ENCODE measurements at places on chromosomes 12 and 14.
A peak's percentile ranks its signal among the peaks of the same experiment; 100 is the strongest.

GRCh38 chr12:69468237-69469026 is 1.8 kb upstream of the FRS2 start:
- no peak for DNase-seq

GRCh38 chr12:93135286-93136239 is 206.5 kb upstream of the EEA1 start:
- no peak for DNase-seq

DNA sequence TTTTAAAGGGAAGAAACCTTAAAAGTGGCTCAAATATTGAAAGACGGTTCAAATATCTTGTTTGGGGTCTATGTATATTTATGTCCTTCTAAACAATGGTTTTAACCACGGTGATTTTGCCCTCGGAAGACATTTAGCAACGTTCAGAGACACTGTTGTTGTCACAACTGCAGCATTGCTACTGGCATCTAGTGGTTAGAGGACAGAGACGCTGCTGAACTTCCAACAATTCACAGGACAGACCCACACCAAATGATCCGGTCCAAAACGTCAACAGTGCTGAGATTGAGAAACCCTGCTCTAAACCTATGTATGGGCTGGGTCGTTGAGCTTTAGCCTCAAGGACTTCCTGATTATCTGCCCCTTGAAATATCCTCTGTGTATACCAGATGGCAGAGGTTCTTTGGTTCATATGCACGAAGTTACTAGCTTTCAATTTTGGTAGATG is 1.7 kb downstream of the ANGEL1 start:
- peak; percentile 46 for DNase-seq

DNA sequence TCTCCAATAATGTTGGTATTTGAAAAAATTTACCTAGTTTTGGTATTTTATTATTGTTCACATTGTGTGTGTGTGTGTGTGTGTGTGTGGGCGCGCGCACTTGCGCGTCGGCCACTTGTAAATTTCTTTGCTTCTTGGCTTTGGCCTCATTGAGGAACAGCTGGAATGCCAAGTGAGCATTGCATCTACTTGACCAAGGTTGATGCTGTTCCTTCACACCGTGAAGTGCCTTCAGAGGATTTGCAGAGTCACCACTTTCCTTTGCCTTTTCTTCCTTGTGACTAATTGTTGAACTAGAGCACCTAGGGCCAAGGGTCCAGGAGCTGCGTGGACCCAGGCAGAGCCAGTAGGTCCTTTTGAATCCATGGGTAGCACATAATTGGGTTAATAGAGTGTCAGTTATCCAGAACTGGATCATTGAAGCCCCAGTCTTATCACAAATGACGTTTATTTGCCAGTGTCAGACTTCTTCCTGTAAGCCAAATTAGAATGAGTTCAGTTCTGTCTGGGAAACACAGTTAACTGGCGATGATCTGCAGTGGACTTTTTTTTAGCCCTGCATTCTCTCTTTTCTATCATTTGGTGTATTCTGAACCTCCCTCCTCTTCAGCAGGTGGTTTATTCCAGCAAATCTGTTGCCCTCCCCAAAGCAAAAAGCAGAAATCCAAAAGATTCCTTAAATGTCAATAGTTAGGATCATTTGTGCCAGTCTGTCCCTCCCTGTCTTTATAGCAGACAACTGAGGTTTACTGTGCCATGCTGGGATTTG is 2.6 kb downstream of the PPP2R5C start:
- DNase-seq = no peak

GRCh38 chr14:53341324-53341723 is 188.2 kb upstream of the DDHD1 start:
- DNase-seq = no peak

- no peak for DNase-seq
These were observed 354.3 kb downstream of the CEP128 start for GRCh38 chr14:80587096-80587724.

- no peak for DNase-seq
These were observed 59.0 kb upstream of the CRY1 start for GRCh38 chr12:107152315-107152714.

- no peak for DNase-seq
These were observed 953.3 kb downstream of the TRHDE start for GRCh38 chr12:73225371-73225937.

DNA sequence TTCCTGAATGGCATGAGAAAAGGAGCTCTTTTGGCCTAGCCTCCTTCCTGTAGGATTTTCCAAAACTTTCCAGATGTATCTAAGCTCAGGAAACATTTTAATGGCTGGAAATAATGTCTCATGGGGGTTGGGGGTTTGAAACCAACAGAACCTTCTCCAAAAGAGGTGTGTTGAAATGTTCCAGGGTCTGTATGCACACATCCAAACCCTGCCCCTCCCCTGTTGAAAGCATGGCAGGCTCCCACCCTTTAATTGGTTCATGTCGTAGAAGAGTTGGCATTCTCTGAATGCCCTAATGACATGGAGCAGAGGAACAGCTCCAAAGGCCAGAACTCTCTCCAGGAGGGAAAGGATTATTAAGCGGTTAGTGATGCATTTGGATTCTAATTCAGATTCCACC is 353.2 kb downstream of the ZFP36L1 start:
- no peak for DNase-seq

- DNase-seq = no peak
These were observed 64.4 kb upstream of the HSPB8 start for GRCh38 chr12:119114294-119114693.

DNA sequence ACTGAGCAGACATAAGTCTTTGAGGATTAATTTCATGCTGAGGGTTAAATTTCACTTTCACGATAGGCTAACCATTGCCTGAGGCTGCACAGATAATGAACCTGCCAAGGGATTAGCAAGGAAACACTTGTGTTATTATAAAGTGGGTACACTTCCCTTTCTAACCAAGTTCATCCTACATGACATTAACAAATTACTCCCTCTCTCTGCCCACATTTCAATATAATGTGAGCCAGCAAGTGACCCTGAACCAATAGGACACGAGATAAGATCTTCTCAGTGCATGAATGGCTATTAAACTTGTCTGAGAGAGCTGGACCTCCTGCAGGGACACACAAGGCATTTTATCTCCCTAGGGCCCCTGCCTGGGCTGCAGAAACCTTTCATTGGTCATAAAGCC is 173.5 kb downstream of the PAX9 start:
- DNase-seq = no peak

DNA sequence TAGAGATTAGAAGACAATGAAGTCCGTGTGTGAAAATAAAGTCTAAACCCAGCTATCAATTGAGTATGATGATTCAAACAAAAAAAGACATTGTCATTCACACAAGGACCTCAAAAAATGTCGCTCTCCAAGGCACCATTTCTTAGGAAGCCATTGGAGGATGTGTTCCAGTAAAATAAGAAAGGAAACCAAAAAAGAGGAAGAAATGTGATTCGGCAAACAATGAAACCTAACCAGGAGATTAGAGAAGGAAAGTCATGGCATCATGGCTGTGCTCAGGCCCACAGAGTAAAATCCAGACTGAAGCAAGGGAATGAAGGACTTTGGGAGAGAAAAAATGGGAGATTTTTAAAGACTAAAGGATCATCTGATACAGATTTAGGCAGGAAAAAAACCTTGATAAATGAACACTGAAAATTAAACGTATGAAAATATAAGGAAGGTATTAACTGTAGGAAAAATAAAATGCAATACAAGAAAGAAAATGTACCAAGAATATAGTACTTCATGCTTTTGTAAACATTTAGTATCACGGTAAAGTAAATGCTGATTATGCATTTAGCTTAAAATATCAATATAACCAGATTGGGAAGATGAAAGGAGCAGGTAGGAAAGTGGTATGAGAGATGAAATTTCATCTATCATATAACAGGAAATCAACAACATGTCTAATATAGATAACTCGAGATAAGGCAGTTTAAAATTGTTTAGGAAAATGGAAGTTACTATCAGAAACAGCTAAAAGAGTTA is 38.2 kb upstream of the MTHFD1 start:
- DNase-seq = no peak

- no peak for DNase-seq
These were observed 1.3 kb downstream of the IL22 start for GRCh38 chr12:68252077-68252476.

DNA sequence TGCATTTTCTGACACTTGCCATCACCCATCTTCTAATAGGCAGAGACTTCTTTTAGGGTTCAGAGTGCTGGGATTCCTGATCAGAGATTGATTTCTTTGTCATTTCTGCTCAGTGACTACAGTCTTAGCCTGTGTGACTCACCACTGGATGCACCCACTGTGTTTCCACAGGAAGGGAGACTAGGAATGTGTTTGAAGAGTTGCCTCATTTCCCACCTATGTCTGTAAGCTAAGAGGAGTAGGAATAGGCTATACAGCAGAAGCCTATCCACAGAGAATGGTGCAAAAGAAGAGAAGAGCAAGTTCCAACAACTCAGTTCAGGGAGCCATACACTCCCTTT is 60.2 kb upstream of the ACTN1 start:
- no peak for DNase-seq

DNA sequence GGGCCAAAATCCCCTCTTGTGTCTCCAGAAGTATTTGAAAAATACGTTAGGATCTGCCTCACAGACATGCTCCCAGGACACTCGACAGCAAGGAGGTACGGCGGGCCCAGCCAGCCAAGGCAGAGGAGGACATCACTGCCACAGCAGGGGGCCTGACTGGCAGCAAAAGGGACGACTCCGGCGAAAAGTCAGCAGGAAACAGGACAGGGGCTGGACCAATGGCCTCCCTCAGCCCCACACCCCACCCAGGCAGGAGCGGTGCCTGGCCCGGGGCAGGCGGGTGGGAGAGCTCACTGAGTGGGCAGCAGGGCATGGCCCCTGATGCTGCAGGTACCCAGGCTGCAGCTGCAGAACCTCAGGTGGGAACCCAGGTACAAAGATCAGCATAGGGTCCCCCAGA is 17.8 kb downstream of the BRF1 start:
- DNase-seq = no peak

DNA sequence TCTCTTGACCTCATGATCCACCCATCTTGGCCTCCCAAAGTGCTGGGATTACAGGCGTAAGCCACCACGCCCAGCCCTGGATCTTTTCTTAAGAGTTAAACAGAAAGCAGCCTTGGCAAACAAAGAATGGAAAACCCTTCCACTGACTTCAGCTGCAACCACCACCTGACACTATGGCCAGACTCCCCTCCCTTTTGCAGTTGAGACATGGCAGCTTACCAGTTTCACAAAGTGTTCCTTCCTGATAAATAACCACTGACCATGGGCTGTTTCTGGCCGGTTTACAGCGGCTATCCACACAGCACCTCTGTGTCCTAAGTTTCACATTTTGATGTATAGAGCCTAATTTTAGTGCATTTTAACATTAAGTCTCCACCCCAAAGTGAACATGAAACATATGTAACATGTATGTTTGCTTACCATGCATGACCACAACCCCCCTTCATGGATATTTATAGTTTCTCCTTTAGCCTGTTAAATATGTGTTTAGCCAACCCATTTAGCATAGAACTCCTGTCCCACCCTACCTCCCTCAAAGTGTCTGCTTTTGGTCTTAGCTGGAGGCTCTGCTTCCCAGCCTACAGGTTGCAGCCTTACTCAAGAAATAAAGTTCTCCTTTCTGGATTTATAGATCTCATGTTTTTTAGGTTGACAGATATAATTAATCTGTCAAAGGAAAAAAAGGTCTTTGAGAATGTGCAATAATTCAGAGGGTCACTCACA is 32.7 kb upstream of the RAB21 start:
- no peak for DNase-seq
